Ascending aorta (tissue), 2 donors: ENCODE measurements at places on chromosomes 11 and 22.
A peak's percentile ranks its signal among the peaks of the same experiment; 100 is the strongest.

DNA sequence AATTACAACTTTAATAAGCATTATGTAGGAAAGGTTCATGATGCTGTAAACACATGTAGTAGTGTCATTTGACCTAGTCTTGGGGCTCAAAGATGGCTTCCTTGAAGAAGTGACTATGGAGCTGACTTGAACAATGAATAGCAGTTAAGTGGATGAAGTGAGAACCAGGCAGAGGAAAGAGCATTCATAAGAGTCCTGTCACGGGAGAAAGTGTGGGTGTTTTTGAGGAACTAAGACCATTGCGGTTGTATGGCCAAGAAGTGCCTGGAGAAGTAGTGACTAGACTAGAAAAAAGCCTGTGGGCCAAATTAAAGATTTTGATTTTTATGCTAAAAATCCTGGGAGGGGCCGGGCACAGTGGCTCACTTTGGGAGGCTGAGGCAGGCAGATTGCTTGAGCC, 7.2 kb upstream of the IL18BP start:
- no peak for DNase-seq

GRCh38 chr11:34238966-34239365, 118.8 kb downstream of the ABTB2 start:
- no peak for DNase-seq

- DNase-seq, result no peak
These were observed 18.5 kb upstream of the TMEM184B start for GRCh38 chr22:38291201-38291777.

- DNase-seq, result no peak
These were observed 234.3 kb downstream of the TBC1D22A start for GRCh38 chr22:46996595-46997310.

DNA sequence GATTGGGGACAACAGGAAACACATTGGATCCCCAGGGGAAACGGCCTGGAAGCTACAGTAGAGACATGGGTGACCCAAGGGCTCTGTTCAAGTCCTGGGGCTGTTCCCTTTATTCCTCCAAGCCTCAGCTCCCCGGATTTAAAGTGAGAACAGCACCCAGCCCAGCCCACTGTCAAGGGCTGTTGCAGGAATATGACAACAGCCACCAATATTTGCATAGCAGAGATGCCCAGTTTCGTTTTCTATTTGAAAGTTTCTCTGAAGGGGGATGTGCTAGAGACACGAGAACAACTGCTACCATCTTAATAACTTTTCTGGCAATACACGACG, 81.1 kb upstream of the WNT7B start:
- DNase-seq, result peak; percentile 29

- DNase-seq, result no peak
These were observed 626.3 kb downstream of the TBC1D22A start for GRCh38 chr22:47388778-47389177.

GRCh38 chr11:76944225-76944624, 83.5 kb downstream of the ACER3 start:
- DNase-seq, result no peak

DNA sequence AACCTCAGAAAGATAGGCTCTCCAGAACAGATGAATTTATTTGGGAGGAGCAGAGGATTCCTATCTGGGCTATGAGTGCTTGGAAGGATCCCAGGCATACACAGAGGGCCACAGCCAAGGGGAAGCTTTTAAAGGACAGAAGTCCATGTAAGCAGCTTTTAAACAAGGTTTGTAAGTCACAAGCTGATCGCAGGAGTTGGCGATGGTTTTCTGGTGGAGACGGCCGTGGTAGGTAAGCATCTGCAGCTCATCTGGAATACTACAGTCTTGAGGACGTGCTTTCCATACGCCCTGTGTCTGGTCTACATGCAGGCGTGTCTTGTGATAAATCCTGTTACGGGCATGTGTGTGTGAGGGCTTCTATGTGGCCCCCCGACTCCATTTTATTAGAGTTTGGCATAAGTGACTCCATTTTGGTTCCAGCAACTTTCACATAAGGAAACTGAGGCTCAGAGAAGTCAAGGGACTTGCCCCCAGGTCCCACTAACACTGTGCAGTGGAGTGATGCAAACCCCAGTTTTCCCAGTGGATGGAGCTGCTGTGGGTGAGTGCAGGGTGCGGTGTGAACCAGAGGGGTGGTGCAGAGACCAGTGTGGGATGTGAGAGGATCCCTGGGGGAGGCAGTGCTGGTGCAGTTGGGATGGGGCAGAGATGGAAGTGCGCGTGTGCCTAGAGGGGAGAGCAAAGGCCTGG, 11.8 kb upstream of the ACY3 start:
- peak; percentile 41 for DNase-seq

GRCh38 chr22:40224702-40225101, 47.0 kb downstream of the TNRC6B start:
- DNase-seq, result no peak

- peak; percentile 88 for DNase-seq
These were observed 106.8 kb downstream of the RBFOX2 start for GRCh38 chr22:35921777-35922176.

- DNase-seq, result no peak
These were observed 16.5 kb downstream of the ATP6V1E1 start for GRCh38 chr22:17612057-17612456.

GRCh38 chr11:7567311-7567710, 53.5 kb downstream of the PPFIBP2 start:
- no peak for DNase-seq
